Tibial nerve (tissue), 4 donors: ENCODE measurements at places on chromosomes 3 and 15. TPM values are rescaled to one million over a fixed set of nuclear protein-coding genes. Genes with fewer than 3 reads are reported as not detected.

DNA sequence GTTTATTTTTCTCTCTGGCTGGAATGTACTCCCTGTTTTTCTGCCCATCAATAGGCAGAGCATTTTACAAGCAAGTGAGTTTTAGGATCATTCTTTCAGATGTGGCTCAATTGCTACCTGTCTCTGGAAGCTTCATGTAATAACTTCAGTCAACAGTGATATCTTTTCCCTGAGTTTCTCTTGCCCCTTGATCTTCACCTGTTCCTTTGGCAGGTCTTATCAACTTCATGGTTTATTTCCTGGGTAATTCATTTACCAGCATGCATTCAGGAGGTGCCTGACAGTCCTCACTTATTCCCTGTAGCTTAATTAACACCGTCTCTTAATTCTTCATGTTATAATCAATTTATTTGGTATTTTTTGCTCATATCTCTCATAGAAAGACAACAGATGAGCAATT, 184.8 kb upstream of the CTDSPL start:
- DNase-seq: no peak

- DNase-seq: no peak
Observed at GRCh38 chr15:29668120-29668602, 154.1 kb downstream of the TJP1 start.

Gene SNX33
- 31.5 TPM for total RNA-seq

GRCh38 chr15:62895905-62896316, 146.6 kb upstream of the TPM1 start:
- no peak for DNase-seq

Gene THSD4
- total RNA-seq: 9.6 TPM

GRCh38 chr3:184778426-184779332, 33.3 kb upstream of the VPS8 start:
- no peak for DNase-seq

GRCh38 chr3:126245811-126246727, 65.7 kb upstream of the ALDH1L1 start:
- DNase-seq: peak; percentile 70

- DNase-seq: no peak
Observed at GRCh38 chr3:170475092-170475685, 56.5 kb downstream of the CLDN11 start.

DNA sequence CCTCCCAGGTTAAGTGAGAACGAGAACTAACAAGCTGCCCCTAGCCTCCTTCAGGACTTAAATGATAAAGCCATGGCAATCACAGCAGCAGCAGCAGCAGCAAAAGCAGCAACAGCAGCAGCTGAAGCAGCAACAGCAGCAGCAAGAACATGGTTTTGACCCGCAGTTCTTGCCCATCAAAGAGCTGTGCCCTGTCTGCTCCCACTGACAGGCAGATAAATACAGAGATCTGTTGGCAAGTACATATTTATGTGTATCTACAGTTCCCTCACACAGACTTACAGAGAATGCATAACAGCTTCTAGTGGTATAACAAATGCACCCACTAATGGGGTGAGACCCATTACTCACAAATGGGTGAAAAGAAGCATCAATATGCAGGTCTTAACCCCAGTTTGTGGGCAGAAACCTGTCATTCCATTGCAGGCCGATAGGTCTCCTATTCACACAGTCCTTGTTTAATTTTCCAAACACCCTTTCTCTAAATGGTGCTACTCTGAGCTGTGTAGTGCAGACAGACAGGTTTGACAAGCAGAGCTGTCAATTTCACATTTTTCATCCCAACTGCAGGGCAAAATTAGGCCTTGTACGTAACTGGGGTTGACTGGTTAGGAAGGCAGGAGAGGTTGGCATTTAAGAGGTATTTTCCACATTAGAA, 316.3 kb downstream of the TIGIT start:
- DNase-seq: no peak

DNA sequence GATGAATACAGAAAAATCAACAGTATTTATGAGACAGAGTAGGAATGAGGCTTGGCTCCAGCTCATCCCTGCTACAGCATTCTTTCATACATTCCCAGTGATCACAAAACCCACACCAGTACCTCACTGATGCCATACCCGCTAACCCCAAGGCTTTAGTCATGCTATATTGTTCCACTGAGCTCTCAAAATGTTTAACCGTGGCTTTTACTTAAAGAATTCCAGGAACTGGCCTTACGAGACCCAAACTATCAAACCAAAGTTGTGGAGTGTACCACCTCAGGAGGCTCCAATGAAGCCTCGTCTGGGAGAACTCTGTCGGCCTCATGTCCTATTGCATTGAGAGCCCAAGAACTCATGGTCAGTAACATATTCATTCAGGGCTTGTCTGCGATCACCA, 278.9 kb downstream of the ULK4 start:
- DNase-seq: no peak

GRCh38 chr3:151002003-151002981, 29.8 kb upstream of the CLRN1 start:
- no peak for DNase-seq

- no peak for DNase-seq
Observed at GRCh38 chr3:141450727-141451375, 36.0 kb upstream of the RASA2 start.

DNA sequence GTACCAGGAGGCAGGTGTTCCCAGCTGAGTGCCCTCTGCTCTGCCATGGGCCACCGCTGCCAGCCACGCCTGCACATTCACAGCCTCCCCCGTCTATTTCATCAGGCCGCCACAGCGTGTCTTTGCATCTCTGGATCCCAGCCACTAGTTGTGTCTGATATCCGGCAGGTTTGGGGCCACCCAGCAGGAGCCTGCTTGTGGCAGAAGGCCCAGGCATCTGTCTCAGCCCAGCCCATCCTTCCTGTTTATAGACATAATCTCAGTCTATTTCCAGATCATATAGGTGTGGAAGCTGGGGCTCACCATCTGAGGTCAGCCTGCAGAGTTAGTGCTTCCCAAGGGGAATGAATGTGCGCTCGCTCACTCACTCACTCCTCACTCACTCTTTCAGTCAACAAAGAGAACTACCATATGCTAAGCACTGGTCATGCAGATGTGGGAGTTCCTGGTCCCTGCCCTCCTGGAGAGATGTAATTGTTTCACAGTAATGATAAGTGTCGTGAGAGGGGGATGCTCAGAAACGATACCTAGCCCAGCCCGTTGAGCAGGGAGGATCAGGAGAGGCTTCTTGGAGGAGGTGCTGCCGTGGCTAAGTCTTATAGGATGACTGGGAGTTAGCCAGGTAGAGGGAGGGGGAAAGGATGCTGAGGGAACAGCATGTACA, 60.6 kb downstream of the FGD5 start:
- DNase-seq: no peak

Gene SPINT1
- 5.4 TPM for total RNA-seq

GRCh38 chr3:183312433-183312832, 59.4 kb downstream of the B3GNT5 start:
- no peak for DNase-seq

DNA sequence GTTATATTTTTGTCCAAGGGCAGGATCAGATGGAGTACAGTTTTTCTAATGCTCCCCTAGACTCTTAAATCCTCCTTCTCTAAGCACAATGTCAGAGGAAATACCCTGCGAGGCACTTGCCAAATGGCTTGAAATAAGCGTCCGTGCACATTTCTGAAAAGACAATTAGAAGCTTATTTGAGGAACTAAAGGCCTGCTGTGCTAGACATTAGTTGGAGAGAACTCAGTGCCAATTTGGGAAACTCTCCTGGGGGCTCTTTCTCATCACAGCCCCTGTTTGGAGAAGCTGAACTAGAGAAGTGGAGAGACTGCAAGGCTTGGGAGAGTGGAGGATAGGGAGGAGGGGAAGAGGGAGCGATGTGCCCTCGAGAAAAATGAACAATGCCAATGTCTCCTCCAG, 247.6 kb upstream of the C2CD4B start:
- no peak for DNase-seq

Gene CCR1
- total RNA-seq: 9.8 TPM

DNA sequence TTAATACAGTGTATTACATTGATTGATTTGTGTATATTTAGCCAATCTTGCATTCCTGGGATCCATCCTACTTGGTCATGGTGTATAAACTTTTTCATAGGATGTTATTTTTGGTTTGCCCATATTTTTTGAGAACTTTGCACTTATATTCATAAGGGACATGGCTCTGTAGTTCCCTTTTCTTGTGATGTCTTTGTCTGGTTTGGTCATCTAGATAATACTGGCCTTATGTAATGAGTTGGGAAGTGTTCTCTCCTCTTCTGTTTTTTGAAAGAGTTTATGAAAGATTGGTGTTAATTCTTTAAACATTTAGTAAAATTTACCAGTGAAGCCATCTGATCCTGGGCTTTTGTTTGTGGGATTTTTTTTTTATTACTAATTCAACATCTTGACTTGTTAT, 9.6 kb downstream of the CHST13 start:
- no peak for DNase-seq

GRCh38 chr3:173253471-173253870, 112.4 kb upstream of the SPATA16 start:
- no peak for DNase-seq

- DNase-seq: no peak
Observed at GRCh38 chr3:133835418-133835743, 29.8 kb downstream of the SRPRB start.

Gene GXYLT2
- total RNA-seq: 16.7 TPM

Gene TOP2B
- 85.3 TPM for total RNA-seq

Gene NDUFB4
- total RNA-seq: 44.1 TPM

Gene CNTN6
- total RNA-seq: not detected

- DNase-seq: no peak
Observed at GRCh38 chr3:8494327-8494726, 7.3 kb upstream of the LMCD1 start.
